ENCODE measurements at places on chromosomes 4 and X. TPM values are rescaled to one million over a fixed set of nuclear protein-coding genes. Genes with fewer than 3 reads are reported as not detected.

DNA sequence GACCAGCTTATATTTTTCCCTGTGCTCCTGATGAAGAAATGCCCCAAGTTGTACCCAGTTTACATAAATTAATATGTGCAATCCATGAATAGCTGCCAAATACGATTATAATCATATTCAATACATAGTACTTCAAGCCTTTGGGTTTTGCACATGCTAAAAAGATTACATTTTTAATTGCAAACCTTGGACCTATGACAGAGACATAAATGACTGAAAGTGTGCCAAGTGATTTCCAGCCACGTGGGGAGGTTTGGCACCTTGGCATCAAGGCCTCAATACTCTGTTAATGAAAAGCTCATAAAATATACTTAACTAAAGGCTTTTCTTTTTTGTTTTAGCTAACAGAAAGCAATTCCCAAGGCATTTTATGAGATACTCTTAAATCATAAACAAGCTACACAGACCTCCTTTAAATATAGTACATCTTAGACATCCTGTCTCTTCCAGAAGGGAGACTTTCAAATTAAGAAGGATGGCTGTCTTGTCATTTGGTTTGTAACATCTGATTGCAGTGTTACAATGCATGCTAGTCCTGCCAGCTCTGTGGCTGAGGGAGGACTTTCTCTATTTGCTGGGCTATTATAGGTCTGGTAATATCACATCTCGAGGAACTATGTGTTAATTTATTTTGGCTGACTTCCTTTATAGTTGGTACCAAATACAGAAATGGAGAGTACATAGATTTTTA lies 404.1 kb downstream of the AFF2 start:
- no peak for DNase-seq

COL4A6 gene
- total RNA-seq: not detected

- no peak for DNase-seq
These were observed 979 bp downstream of the RP2 start for GRCh38 chrX:46837558-46838485.

DNA sequence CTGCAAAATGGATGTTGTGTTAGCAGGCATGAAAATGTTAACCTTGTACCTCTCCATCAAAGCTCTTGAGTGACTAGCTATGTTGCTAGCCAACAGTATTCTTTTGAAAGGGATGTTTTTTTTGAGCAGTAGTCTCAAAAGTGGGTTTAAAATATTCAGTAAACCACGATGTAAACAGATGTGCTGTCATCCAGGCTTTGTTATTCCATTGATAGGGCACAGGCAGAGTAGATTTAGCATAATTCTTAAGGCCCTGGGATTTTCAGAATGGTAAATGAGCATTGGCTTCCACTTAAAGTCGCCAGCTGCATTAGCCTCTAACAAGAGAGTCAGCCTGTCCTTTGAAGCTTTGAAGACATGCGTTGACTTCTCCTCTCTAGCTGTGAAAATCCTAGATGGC lies 18.4 kb downstream of the FGF2 start:
- no peak for DNase-seq

FAM184B gene
- not detected for total RNA-seq

All from activated T-helper 2 cell treated with anti-CD3 and anti-CD28 coated beads, Interferon-gamma antibody, Interleukin-2, Interleukin-4, amounts not matched to agents 10 μg/mL and 5 μg/mL and 100 μg/mL, durations not matched to agents 14 hours and 24 hours and 36 hours (primary cell).